Left cardiac atrium (tissue), 4 donors: ENCODE measurements at places on chromosomes 16 and 17. TPM values are rescaled to one million over a fixed set of nuclear protein-coding genes. Genes with fewer than 3 reads are reported as not detected.

DNA sequence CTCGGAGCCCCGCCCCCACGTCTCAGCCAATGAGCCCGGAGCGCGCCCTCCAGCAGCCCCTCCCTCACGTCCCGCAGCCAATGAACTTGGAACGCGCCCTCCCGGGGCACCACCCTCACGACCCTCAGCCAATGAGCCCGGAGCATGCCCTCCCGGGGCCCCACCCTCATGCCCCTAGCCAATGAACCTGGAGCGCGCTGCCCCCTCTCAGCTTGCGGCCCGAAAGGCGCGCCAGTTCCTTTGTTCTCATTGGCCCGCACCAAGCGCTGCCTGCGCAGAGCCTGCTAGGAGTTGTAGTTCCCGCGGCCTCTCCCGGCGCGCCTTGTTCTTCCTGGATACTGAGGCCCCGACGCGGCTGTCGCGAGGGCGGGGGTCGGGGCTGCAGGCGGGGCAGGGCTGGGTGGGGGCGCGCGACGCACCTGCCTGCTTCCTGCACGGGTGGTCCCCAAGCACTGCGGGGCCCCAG, at the start of gene LRRC45:
Gene LRRC45, plus strand, starts transcription at position 325 of the 466 bp plus-strand sequence. CDS start 339 bp downstream, outside the sequence.
- peak; percentile 100 for DNase-seq

GRCh38 chr17:28466521-28467048, 6.9 kb upstream of the SLC13A2 start:
- DNase-seq: no peak

DNA sequence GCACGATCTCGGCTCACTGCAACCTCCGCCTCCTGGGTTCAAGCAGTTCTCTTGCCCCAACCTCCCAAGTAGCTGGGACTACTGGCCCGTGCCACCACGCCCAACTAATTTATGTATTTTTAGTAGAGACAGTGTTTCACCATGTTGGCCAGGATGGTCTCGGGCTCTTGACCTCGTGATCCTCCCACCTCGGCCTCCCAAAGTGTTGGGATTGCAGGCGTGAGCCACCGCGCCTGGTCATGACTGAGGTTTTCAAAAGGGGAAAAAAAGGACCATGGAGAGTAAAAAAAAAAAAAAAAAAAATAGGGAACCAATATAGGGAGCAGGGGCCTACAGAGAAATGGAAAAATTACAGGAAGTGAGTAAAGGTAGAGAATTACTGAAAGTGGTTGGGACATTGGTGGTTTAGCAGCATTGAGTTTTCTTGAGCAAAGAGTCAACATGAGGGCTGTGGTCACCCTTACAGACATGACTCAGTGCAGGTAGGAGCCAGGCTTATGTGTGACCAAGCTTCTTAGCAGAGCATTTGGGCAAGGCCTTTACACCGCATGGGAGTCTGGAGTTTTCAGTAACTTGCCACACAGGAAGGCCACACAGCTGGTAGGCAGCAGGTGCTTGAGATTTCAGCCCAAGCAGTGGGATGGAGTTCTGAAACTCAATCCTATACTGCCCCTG, 447.3 kb downstream of the HS3ST3B1 start:
- DNase-seq: no peak

Gene PDILT
- total RNA-seq: not detected

Gene NTN3
- total RNA-seq: 0.65 TPM

DNA sequence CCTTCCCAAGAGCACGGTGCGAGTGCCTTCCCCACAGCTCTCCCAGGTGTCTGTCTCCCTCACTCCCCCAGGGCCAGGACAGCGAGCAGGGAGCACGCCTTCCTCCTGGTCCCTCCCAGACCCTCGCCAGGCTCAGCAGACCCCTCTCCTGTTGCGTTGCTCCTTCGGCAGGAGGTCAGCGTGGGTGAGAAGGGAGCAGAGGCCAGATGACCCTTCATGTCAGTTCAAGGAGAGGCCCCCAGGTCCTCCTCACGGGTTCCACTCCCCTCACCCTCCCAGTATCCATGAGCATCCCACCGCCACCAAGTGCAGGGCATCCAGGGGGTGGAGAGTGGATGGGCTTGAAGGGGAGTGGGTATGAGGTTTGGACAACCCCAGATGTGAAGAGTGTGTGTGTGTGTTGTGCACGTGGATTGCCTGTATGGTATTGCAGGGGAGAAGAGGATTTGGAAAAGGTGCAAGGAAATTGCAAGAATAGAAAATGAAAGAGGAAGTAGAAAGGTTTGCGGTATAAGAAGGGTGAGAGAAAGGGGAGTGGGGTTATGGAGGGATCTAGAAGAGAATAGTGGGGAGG, 17.7 kb downstream of the SGCA start:
- no peak for DNase-seq

- DNase-seq: peak; percentile 2
Measured at GRCh38 chr17:279776-280175, 72.8 kb downstream of the RPH3AL start.

Gene KLHL10
- 0.18 TPM for total RNA-seq

- no peak for DNase-seq
Measured at GRCh38 chr17:36942631-36943125, 5.4 kb downstream of the LHX1 start.

- DNase-seq: peak; percentile 10
Measured at GRCh38 chr17:280216-280615, 72.4 kb downstream of the RPH3AL start.

DNA sequence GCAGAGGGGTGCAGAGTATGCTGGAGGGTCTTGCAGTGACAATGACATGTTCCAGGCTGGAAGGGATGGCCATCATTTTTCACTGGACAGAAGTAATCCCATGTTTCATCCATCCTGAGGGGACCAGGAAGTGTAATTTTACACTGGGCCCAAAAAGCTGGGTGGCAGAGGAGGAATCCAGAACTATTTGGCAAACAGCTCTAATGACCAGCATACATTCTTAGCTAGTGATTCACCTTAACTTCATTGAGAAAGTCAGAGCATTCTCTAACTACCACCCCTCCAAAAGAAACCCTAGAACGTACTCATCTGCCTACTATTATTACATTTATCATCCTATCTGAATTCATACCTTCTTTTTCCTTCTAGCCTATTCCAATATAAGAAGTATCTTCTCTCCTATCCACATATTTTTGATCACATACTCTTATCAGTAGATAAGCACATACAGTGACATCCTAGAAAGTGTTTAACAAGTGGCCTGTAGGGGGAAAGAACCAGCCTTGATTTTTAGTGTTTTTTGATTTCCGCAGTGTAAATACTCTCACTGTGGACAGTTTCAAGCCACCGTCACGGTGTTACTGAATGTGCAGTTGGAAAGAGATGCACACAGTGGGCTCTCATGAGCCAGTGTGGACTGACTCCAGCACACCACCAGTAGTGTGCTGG, 118.1 kb downstream of the FTO start:
- no peak for DNase-seq

DNA sequence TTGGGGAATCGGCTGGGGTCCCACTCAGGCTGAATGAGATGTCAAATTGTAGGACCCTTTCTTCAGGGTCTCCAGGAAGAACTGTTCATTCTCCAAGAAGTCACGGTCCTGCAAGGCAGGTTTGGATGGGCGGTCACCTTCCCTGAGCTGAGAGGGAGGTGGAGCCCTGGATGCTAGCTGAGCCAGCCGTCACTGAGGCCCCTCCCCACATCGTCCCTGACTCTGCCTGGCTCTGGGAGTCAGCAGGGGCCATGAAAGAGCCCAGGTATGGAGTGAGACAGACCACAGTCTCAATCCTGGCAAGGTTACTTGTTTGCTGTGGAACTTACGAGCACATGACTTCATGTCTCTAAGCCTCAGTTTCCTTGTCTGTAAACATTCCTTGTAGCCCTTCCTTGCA, 6.0 kb upstream of the MRPL38 start:
- DNase-seq: no peak

- DNase-seq: peak; percentile 66
Measured at GRCh38 chr17:19370493-19370960, 7.8 kb upstream of the MAPK7 start.

DNA sequence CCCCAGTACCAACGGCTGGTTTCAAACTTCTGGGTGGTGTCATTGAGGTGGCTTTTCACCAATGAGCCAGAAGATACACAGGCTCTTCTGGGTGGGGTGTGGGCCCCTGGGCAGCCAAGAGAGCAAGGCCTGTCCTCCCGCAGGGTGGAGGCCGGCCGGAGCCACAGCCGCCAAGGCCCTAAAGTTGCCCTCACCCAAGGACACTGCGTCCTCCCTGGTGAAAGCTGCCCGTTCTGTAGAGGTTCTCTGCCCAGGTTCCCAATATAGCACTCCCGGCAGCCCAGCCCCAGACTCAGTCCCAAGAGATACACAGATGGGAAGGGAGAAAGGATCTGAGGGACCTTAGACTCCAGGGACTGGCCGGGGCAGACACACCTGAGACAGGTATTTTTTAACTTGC, 10.7 kb upstream of the CACNG1 start:
- no peak for DNase-seq

Gene CCT6B
- total RNA-seq: 1.2 TPM

DNA sequence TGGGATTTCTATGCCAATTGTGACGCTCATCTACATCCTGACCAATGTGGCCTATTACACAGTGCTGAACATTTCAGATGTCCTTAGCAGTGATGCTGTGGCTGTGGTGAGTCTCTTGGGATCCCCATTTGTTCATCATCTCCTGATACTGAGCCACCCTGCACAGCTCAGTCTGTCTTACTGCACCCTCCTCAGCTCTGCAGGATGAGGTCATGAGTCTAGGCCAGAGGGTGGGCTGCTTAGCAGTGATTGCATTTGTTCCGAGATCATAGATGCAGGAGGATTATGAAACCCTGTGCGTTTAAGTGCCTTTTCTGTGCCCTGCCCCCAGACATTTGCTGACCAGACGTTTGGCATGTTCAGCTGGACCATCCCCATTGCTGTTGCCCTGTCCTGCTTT, 19.5 kb downstream of the SLC7A6OS start:
- no peak for DNase-seq

- DNase-seq: no peak
Measured at GRCh38 chr17:75241143-75241430, 20.3 kb downstream of the GGA3 start.

Gene LPO
- not detected for total RNA-seq

Gene CDK3
- total RNA-seq: 3.9 TPM

DNA sequence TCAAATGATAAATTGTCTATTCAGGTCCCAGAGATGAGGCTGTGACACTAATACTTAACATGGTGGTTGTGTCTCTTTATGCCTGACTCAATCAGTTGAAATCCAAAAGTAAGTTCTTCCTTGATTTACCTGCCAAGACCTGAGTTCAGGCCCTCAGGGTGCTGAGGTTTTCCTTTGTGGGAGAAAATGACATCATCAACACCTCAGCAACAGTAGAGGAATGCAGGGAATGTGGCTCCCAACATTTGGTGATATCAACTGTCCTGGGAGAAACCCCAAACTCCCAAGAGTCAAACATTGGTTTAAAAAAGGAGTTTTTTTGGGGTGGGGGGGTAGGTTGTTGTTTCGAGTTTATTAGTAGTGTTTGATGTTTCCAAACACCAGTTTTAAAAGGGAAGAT, 14.7 kb downstream of the RNF43 start:
- DNase-seq: no peak

Gene G6PC1
- total RNA-seq: not detected

Gene CPD
- total RNA-seq: 37.8 TPM

Gene SUMO2
- total RNA-seq: 246 TPM

Gene HIC1
- total RNA-seq: 22.1 TPM

DNA sequence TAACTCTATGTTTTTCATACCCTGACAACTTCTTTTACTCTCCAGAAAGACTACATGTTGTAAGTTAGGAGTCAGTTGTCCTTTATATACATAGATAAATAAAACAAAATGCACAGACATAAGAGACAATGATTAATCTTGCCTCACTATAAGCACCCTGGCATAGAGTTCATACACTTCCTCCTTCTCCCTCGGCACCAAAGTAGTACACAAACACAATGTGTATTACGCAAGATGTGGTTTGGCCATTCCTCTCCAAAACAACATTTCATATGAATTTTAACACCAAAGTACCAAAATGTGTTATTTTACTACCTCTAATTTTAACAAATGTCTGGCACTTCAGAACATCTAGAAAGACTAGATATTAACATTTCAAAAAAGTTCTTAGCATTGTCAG, 17.2 kb upstream of the SLFN11 start:
- DNase-seq: no peak

GRCh38 chr16:69150146-69150865, 17.9 kb downstream of the UTP4 start:
- no peak for DNase-seq

- no peak for DNase-seq
Measured at GRCh38 chr17:49842371-49842770, 5.5 kb downstream of the TAC4 start.

Gene RPL13
- total RNA-seq: 1,367 TPM

DNA sequence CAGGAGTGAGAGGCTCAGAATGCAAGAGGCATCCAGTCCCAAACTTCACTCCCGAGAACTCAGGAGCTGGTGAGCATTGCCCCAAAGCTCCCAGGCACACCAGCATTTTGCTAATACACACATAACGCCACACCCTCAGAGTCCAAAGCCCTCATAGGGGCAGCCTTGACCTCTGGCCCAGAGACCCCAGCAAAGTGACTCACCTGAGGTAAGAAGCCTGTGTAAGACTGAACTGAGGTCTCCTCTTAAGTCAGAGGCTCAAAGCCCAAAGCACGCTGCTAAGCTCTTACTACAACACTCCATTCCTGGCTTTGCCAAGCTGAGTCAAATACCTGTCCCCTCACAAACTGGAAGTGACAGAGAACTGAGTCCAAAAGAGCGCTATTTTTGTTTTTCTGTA, 16.4 kb downstream of the ST3GAL2 start:
- no peak for DNase-seq

DNA sequence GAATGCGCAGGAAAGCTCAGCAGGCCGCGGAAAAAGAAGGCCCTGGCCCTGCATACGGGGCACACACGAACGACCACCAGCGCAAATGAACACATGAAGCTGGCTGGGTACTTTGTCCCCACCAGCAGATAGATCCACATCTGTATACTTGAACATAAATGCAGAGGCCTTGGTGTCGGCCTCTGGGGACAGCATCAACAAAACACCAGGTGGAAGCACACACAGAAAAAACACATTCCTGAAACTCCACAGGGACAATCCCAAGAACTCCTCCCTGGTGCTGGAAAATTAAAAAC, 606 bp upstream of the ZBTB4 start:
- DNase-seq: no peak

DNA sequence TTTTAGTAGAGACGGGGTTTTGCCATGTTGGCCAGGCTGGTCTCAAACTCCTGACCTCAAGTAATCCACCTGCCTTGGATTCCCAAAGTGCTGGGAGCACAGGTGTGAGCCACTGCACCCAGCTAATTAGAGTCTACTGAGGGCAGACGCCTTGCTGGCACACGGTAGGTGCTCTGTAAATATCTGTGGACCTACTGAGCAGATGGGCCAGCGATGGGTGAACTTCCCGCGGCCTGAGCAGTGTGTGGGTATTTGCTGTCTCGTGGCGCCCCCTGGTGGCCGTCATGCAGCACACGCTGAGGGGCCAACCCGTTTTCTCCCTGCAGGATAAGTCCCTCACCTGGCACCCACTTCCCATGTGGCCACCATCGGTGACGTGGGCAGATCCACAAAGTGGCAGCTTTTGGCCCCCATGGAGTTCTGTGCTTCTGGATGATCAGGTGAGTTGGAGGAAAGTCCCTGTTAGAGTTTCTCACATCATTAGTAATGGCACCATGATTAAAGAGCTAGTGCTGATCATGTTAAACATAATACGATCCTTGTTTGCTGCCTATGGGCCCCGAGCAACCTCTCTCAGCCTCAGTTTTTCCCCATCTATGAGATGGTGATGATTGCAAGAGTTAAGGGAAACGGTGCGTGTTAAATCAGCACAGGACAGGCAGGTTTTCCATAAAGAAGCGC, 40.7 kb downstream of the ZDHHC7 start:
- DNase-seq: peak; percentile 81

- no peak for DNase-seq
Measured at GRCh38 chr17:36524428-36524876, 10.2 kb downstream of the MYO19 start.

- no peak for DNase-seq
Measured at GRCh38 chr16:79177018-79177417, 423.5 kb downstream of the MAF start.

Gene STH
- not detected for total RNA-seq

Gene NPIPB8
- total RNA-seq: 0.27 TPM

Gene BRIP1
- total RNA-seq: 0.10 TPM
